Activated T-helper 1 cell treated with anti-CD3 and anti-CD28 coated beads, Interleukin-12 subunit alpha, Interleukin-12 subunit beta, Interleukin-2, Interleukin-4 antibody, amounts not matched to agents 30 ng/mL and 10 ng/mL and 1 ng/mL, durations not matched to agents 14 hours and 24 hours and 36 hours (primary cell): ENCODE measurements at places on chromosomes 3 and 15.

DNA sequence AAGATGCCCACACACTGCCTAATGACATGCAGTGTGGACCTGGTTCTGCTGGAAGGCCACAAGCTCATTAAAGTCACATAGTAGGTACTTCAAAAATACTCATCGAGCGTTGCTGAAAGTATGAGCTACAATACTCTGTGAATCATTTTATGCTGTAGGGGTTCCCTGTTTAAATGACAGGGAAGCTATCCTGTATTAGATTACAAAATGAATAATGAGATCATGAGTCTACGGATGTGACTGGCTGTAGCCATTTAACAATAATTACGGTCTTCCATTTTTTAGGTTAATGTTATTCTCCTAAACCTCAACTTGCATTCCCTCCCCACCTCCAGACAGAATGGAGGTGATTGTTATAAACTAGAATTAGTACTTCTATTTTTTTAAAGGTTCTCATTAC lies 128.2 kb upstream of the FAM3D start:
- H3K36me3 ChIP-seq, result no peaks in the 10 kb centered on the region
- H3K4me3 ChIP-seq, result no peak overlapping the region
- H3K27me3 ChIP-seq, result peaks cover 7% of the 10 kb centered on the region
- DNase-seq, result no peak
- no peak overlapping the region for H3K27ac ChIP-seq

- no peak overlapping the region for H3K4me3 ChIP-seq
- peaks cover 32% of the 10 kb centered on the region for H3K36me3 ChIP-seq
- H3K4me1 ChIP-seq, result no peaks in the 10 kb centered on the region
- H3K27ac ChIP-seq, result no peak overlapping the region
- no peaks in the 10 kb centered on the region for H3K27me3 ChIP-seq
- DNase-seq, result no peak
Measured at GRCh38 chr3:155934230-155934629, 63.8 kb downstream of the GMPS start.

- peaks cover 1% of the 10 kb centered on the region for H3K27me3 ChIP-seq
- no peak overlapping the region for H3K27ac ChIP-seq
- H3K4me3 ChIP-seq, result no peak overlapping the region
Measured at GRCh38 chr3:188881954-188882641, 289.7 kb upstream of the TPRG1 start.

- H3K36me3 ChIP-seq, result no peaks in the 10 kb centered on the region
- H3K27ac ChIP-seq, result no peak overlapping the region
- no peak overlapping the region for H3K4me3 ChIP-seq
- no peaks in the 10 kb centered on the region for H3K4me1 ChIP-seq
- DNase-seq, result no peak
Measured at GRCh38 chr15:78702609-78703333, 61.8 kb upstream of the CHRNB4 start.

- H3K36me3 ChIP-seq, result peaks cover 9% of the 10 kb centered on the region
- DNase-seq, result no peak
Measured at GRCh38 chr3:111976254-111976653, 2.6 kb upstream of the ABHD10 start.

- no peaks in the 10 kb centered on the region for H3K4me1 ChIP-seq
- H3K27me3 ChIP-seq, result no peaks in the 10 kb centered on the region
- no peaks in the 10 kb centered on the region for H3K36me3 ChIP-seq
- no peak overlapping the region for H3K4me3 ChIP-seq
- no peak for DNase-seq
Measured at GRCh38 chr3:178284181-178284580, 252.1 kb upstream of the KCNMB2 start.

- H3K4me1 ChIP-seq, result peaks cover 25% of the 10 kb centered on the region
- H3K27ac ChIP-seq, result peak within 1 kb of the TSS; percentile 98
- peak; percentile 84 for DNase-seq
- H3K36me3 ChIP-seq, result peaks cover 5% of the 10 kb centered on the region
- H3K4me3 ChIP-seq, result peak within 1 kb of the TSS; percentile 95
Measured at GRCh38 chr15:67521029-67521782, at the start of gene C15orf61. C15orf61 (plus strand) TSS chr15:67521131; CDS start chr15:67521249, 118 bp downstream.

- H3K4me1 ChIP-seq, result no peaks in the 10 kb centered on the region
- no peak overlapping the region for H3K4me3 ChIP-seq
- H3K36me3 ChIP-seq, result no peaks in the 10 kb centered on the region
- no peak overlapping the region for H3K27ac ChIP-seq
- no peak for DNase-seq
- no peaks in the 10 kb centered on the region for H3K27me3 ChIP-seq
Measured at GRCh38 chr3:105137911-105138310, 228.8 kb upstream of the ALCAM start.

GRCh38 chr3:128498127-128498626 lies 5.2 kb upstream of the GATA2 start:
- no peaks in the 10 kb centered on the region for H3K36me3 ChIP-seq
- no peak overlapping the region for H3K27ac ChIP-seq
- DNase-seq, result no peak
- peaks cover 57% of the 10 kb centered on the region for H3K27me3 ChIP-seq
- peak overlapping the region; percentile 35 for H3K4me3 ChIP-seq

DNA sequence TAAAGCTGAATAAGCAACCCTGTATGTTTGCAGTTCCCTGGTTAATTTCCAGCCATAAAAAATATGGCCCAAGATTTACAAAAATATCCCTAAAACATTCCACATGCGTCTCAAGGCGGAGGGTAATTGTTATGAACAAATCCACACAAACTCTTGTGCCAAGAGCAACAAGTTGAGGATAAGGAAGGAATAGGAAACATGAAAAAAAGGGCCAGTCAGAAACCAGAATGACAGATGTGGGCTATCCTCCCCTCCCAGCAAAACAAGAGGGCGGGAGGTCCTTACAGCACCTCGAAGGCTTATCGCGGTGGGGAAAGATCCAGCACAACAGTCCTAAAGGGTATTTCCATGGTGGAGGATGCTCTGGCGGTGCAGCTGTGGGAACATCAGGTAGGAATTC lies 155.6 kb upstream of the HES1 start:
- no peak overlapping the region for H3K27ac ChIP-seq
- DNase-seq, result no peak
- no peaks in the 10 kb centered on the region for H3K36me3 ChIP-seq
- no peak overlapping the region for H3K4me3 ChIP-seq

GRCh38 chr3:45034612-45035252 lies 8.6 kb downstream of the CLEC3B start:
- DNase-seq, result peak; percentile 13
- no peaks in the 10 kb centered on the region for H3K36me3 ChIP-seq
- H3K27me3 ChIP-seq, result peaks cover 27% of the 10 kb centered on the region
- H3K27ac ChIP-seq, result peak overlapping the region; percentile 8

- no peaks in the 10 kb centered on the region for H3K27me3 ChIP-seq
- no peak for DNase-seq
- H3K36me3 ChIP-seq, result peaks cover 44% of the 10 kb centered on the region
- no peak overlapping the region for H3K27ac ChIP-seq
Measured at GRCh38 chr3:143016321-143016972, 15.1 kb downstream of the U2SURP start.

DNA sequence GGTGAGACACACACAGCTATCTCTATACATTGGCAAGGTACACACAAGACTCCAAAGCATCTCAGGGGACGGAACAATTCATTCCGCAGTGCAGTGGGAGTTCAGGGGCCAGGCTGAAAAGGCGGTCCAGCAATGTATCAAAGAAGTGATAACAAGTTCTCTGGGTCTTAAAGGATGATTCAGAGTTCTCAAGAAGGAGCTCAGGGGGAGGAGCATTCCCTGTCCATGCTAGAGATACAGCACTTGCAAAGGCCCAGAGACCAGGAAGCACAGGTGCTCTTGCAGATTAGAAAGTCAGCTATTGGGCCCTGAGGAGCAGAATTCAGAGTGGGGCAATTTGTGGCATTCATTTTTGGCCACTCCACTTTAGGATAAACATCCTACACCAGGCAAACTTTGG lies 34.9 kb downstream of the MECOM start:
- H3K27ac ChIP-seq, result no peak overlapping the region
- no peaks in the 10 kb centered on the region for H3K36me3 ChIP-seq
- no peak overlapping the region for H3K4me3 ChIP-seq
- peaks cover 3% of the 10 kb centered on the region for H3K27me3 ChIP-seq
- DNase-seq, result no peak
- no peaks in the 10 kb centered on the region for H3K4me1 ChIP-seq

DNA sequence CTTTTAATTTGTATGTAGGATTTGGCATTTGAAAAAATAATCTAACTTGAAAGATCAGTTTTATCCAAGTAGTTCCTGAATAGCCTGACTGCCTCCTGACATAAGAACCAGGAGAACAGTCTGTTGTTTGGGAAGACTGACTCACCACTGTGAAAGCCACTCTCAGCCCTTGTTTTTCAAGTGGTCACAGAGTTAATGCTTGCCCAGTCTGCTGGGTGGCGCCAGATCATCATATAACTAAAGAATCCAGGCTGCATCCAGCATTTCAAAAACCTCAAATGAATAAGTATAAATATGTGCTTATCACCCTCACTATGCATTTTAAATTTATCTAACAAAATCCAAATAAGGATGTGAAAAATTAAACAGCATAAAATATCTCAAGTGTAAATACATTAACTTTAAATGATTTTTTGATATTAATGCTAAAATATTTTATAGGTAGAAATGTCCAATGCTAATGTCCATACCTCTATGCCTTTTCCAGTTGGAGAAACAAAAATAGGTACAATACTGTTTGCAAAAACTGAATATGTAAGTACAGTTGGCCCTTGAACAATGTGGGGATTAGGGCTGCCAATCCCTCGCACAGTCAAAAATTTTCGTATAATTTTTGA lies 26.9 kb upstream of the ZBBX start:
- no peak for DNase-seq
- no peak overlapping the region for H3K27ac ChIP-seq
- H3K4me3 ChIP-seq, result no peak overlapping the region
- H3K36me3 ChIP-seq, result no peaks in the 10 kb centered on the region
- no peaks in the 10 kb centered on the region for H3K4me1 ChIP-seq

- DNase-seq, result no peak
- H3K4me1 ChIP-seq, result peaks cover 94% of the 10 kb centered on the region
- peaks cover 52% of the 10 kb centered on the region for H3K36me3 ChIP-seq
- peak overlapping the region; percentile 92 for H3K27ac ChIP-seq
Measured at GRCh38 chr15:77015646-77016320, 20.9 kb downstream of the PSTPIP1 start.

DNA sequence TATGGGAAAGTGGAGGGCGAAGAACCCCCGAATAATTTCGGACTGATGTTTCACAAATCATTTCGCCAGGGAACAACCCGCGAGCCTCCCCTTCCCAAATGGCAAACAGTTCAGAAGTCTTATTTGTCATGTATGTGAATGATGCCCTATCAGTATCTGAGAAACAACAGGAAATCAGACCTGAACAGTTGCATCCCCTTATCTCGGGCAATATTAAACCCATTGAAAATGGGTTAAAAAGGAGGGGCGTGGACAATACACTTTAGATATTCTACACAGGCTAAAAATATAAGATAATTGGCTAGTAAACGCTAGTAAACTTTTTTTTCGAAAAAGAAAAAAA lies 1003.3 kb upstream of the NR2F2 start:
- H3K36me3 ChIP-seq, result no peaks in the 10 kb centered on the region
- H3K27ac ChIP-seq, result no peak overlapping the region
- no peaks in the 10 kb centered on the region for H3K4me1 ChIP-seq
- H3K27me3 ChIP-seq, result peaks cover 31% of the 10 kb centered on the region
- no peak overlapping the region for H3K4me3 ChIP-seq

GRCh38 chr3:51722362-51722761 lies 15.5 kb downstream of the GRM2 start:
- H3K27me3 ChIP-seq, result no peaks in the 10 kb centered on the region
- H3K4me1 ChIP-seq, result peaks cover 40% of the 10 kb centered on the region
- no peaks in the 10 kb centered on the region for H3K36me3 ChIP-seq
- H3K4me3 ChIP-seq, result no peak overlapping the region

DNA sequence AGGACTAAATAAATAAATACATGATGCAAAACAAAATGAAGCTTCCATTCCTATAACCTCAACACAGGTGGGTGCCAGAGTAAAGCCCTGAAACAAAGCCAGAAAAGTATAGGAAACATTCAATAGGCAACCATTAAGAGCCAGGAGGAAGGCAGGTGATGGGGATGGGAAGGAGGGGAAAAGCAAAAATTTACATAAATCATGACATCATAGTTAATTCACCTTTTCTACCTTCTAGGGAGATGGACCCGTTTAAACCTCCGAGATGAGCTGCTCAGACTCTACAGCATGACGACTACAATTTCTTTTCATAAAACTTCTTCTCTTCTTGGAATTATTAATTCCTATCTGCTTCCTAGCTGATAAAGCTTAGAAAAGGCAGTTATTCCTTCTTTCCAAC lies 27.9 kb downstream of the TM4SF4 start:
- peaks cover 22% of the 10 kb centered on the region for H3K27me3 ChIP-seq
- no peak overlapping the region for H3K27ac ChIP-seq
- DNase-seq, result no peak
- H3K4me1 ChIP-seq, result no peaks in the 10 kb centered on the region
- no peak overlapping the region for H3K4me3 ChIP-seq

DNA sequence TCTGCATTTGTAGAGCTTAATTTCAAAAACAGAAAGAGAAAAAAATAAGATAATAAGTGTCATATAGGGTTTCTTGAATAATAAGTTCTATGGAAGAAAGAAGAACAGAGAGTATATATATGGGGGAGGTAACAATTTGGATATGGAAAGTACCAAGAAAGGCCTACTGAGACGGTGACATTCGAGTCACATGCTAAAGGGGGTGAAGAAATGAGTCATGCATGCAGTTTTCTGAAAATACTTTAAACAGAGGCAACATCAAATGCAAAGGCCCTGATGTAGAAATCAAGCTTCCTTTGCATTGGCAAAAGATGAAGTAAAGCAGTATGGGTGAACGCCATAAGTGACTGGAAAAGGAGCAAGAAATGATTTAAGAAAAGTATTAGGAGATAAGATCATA lies 371.6 kb upstream of the ZNF385D start:
- H3K4me1 ChIP-seq, result no peaks in the 10 kb centered on the region
- H3K36me3 ChIP-seq, result no peaks in the 10 kb centered on the region
- H3K27me3 ChIP-seq, result no peaks in the 10 kb centered on the region
- no peak overlapping the region for H3K4me3 ChIP-seq
- DNase-seq, result no peak

GRCh38 chr15:90064911-90065681 lies 37.2 kb downstream of the IDH2 start:
- H3K27me3 ChIP-seq, result no peaks in the 10 kb centered on the region
- DNase-seq, result no peak
- H3K4me1 ChIP-seq, result peaks cover 3% of the 10 kb centered on the region
- H3K27ac ChIP-seq, result no peak overlapping the region

DNA sequence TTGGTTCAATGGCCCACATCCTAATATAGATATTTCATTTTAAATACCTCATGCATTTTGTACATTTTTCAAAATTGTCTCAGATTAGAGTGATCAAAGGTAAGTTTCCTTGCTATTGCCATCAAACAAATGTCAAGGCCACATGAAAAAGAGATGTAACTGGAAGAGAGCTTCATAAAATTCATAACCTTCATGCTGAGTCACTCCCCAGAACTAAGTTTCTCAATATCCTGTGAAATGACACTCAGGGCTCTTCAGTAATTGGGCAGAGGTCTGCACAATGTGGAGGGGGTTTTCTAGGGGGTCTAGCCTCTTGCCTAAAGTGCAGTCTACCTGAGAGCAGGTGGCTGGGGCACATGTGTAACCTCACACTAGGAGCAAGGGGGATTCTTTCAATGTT lies 152.2 kb upstream of the SLC2A2 start:
- no peak overlapping the region for H3K4me3 ChIP-seq
- no peaks in the 10 kb centered on the region for H3K27me3 ChIP-seq
- peaks cover 28% of the 10 kb centered on the region for H3K4me1 ChIP-seq
- peaks cover 48% of the 10 kb centered on the region for H3K36me3 ChIP-seq
- H3K27ac ChIP-seq, result peak overlapping the region; percentile 56
